IMR-90 (cell line): ENCODE measurements at places on chromosomes 3 and 15.

DNA sequence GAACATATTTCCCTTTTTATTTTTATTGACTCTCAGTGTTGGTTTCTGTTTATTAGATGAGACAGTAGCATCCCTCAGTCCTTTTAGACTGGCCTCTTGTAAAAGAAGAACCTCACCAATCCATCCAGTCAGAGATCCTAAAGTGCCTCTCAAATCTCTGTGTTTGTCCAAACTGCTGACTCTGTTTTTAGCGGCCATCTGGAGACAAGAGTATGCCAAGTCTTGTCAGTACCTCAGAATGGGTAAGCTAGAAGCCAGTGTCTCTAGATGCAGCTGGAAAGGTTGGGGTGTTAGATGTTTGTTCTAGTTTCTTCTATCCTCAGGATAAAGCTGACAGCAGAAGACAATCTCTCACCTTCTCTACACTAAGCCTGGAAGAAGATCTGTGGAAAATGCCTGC, 537.7 kb upstream of the ZNF385D start:
- DNase-seq: no peak

DNA sequence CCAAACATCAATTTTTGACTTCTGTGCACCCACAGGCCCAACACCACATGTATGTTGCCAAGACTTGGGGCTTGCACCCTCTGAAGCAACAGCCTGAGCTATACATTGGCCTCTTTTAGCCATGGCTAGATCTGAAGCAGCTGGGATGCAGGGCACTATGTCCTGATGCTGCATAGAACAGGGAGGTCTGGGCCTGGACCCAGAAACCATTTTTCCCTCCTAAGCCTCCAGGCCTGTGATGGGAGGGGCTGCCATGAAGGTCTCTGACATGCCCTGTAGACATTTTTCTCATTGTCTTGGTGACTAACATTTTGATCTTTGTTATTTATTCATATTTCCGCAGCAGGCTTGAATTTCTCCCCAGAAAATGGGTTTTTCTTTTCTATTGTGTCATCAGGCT, 330.0 kb downstream of the PYDC2 start:
- no peak for DNase-seq

DNA sequence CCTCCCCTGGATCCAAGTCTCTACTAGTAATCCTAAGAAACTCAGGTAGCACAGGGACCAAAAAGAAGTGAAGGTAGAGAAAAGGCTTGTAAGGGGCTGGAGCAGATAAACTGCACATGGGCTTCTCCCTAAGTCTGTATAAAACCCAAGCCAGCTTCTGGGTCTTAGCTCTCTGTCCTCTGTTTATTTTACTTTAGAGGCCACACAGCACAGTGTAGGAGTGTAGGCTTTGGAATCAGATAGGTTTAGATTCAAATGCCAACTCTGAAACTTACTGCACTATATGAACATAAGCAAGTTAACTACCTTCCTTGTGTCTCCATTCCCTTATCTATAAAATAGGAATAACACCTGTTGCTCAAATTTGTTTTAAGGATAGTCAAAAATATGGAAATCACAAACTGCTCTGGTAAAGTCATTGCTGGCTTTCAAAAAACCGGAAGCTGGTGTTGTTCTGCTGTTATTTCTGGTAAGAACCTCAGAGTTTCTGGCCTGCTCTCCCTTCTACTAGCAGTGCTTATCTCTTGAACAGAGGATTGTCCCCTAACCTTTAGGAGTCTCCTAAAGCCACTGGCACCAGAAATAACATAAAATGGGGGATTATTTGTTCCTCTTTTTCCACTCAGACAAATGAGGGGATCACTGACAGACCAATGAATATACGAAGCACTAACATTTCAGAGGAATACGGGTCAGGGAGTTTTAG, 33.8 kb downstream of the PIK3R4 start:
- DNase-seq: peak; percentile 43

DNA sequence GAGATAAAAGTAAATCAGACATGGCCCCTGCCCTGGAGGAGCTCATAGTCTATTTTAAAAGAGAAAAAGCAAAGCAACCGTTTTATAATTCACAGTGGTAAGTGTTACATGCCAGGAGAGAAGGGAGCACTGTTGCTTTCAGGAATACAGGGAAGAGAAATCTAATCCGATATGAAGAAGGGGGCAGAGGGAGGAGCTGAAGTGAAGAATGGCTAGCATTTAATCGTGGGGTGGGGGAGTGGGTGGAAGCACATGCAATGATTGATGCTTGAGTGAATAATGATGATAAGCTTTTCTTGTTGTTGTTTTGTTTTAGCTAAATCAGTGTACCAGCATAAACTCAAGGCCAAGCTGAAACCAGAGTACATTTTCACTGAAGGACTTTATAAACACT, 629.5 kb downstream of the MAGI1 start:
- DNase-seq: no peak

DNA sequence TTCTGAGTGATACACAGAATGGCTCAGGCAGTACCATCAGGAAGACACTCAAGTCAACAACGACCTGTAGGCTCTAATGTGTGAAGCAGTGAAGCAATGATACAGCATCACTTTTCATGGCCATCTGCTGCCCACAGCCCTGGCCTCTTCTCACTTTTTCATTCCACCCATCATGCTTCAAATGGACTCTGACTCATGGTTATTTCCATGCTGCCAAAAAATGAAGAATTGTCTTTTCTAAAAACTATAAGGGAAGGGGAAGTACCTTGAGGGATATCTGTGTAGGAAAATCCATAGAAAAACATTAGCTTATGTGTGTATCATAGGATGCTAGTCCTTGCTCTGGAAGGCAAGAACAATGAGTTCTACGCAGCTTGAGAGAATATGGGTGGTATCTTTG, 11.5 kb downstream of the HGD start:
- peak; percentile 44 for DNase-seq
